ENCODE measurements at places on chromosomes 7 and 10.

DNA sequence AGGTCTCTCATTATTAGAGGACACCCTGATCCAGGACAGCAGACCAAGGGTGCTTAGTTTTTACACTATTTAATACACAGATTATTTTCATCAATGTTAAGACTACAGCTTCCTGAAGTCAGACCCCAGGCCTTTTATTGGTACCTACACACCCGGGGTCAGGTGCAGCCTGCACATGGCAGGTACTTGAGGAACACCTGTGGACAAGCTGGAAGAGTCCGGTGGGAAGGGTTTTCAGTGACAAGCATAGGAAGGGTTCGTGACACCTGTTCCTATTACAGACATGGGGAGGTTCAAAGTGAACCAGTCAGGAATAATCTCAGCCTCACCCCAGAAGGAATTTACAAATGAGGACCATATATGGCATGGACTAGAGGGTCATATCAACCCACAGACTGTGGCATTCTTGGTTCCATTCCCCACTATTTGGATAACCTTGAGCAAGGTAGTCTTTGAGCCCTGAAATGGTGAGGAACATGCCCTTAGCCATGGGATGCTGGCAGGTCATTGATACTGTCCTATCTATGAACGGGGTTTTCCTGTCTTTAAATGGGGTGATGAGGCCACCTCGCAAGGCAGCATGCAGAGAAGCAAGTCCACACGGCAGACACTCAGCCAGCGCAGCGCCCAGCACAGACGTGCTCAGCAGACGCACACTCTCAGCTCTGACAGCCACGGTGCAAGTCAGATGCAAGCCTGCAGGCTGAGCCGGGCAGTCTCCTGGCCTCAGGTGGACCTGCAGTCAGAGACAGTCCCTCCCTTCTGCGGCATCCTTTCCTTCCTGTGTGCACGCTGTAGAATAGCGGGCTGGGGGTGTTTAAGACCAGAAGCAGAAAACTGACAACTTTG, 624.9 kb downstream of the PTPRN2 start:
- no peak for DNase-seq

GRCh38 chr10:25014579-25014978, 1.4 kb downstream of the ENKUR start:
- no peak for DNase-seq

- DNase-seq: no peak
Observed at GRCh38 chr7:144027070-144027469, 21.7 kb upstream of the OR2A5 start.

DNA sequence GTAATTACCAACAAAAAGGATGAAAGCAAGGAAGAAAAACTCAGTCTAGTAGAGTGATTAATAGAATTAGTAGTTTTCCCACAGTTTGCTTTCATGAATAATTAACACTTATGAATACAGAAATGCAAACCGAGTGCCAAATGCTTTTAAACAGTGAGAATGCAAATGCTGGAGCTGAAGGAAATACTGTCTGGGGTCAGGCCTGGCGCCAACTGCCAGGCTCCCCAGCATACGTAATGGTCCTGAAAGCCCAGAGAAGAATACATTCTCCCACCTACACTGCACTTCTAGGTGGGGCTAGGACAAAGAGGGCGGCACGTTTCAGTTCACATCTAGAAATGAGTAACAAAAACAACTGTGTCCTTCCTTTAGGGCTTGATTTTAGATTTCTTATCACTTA, 30.0 kb downstream of the GLUD1 start:
- no peak for DNase-seq

- no peak for DNase-seq
Observed at GRCh38 chr10:29255104-29255503, 33.8 kb upstream of the LYZL1 start.

DNA sequence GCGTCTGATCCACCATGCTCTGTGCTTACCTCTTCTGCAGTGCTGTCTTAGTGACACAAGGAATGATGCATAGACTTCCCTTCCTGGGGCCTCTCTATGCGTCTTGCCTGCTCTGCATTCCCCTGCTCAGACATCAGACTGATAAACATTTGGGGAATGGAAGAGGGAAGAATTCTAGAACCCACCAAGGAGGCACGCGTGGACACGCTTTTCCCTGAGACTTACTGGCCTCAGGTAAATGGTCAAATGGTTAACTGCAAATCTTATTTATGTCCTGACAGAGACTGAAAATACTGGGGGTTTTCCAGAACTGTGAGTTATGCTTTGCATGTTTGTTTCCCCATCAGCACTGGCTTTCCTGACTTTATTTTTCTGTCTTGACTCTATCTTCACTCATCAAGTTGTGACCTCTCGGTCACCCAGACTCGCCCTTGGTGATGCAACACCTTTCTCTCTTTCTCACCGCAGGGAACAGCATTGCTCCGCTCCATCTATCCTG, 285.9 kb upstream of the FZD8 start:
- no peak for DNase-seq

GRCh38 chr7:95373323-95373722, 22.9 kb downstream of the PON3 start:
- no peak for DNase-seq

DNA sequence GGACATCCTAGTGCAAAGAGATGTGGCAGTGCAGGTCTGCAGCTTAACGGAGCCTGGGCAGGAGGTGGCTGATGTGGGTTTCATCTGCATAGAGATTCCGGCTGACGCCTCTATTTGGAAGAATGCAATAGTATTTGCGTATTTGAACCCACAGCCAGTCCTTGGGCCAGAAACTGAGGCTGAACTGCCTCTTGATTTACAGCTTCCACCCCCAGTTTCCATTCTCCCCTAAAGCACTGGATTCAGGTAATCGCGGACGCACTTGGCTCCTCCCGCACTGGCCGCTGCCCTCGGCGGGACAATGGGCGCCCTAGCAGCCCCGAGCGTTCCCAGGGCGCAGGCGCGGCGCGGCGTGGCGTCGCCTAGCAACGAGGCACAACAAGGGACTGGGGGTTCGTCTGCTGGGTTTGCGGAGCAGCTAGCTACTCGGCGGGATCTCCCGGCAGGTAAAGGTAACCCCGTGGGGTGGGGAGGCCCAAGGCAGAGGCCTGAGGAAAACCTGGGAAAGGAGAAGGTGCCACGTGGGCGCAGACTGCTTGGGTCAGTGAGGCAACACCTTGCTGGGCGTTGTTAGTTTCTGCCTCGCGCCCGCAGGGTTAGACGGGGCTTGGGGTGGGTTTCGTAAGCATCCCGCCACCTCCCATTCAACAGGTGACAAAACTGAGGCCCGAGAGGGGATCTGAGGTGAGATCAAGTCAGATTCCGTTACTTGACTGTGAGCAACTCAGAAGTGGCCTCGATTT, at the start of gene ARMC3:
Gene ARMC3 (plus strand): TSS at position 393 of the 743 bp plus-strand sequence. CDS start 3,944 bp downstream, outside the sequence.
- peak; percentile 78 for DNase-seq

GRCh38 chr10:48496105-48496830, 108.6 kb downstream of the ARHGAP22 start:
- DNase-seq: no peak

DNA sequence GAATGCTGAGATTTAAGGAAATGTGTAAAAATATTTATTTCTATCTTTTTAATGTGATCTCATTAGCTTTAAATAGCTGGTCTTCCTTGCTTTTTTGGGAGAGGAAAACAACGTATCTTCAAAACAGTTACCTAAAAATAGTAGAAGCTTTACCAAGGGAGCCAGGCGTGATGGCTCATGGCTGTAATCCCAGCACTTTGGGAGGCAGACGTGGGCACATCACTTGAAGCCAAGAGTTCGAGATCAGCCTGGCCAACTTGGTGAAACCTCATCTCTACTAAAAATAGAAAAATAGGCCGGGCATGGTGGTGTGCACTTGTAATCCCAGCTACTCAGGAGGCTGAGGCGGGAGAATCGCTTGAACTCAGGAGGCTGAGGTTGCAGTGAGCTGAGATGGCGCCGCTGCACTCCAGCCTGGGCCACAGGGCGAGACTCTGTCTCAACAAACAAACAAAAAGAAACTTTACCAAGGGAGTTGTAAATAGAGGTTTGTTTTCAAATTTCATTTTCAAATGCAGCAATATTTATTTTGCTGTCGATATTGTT, 48.4 kb upstream of the ITGB1 start:
- DNase-seq: no peak

DNA sequence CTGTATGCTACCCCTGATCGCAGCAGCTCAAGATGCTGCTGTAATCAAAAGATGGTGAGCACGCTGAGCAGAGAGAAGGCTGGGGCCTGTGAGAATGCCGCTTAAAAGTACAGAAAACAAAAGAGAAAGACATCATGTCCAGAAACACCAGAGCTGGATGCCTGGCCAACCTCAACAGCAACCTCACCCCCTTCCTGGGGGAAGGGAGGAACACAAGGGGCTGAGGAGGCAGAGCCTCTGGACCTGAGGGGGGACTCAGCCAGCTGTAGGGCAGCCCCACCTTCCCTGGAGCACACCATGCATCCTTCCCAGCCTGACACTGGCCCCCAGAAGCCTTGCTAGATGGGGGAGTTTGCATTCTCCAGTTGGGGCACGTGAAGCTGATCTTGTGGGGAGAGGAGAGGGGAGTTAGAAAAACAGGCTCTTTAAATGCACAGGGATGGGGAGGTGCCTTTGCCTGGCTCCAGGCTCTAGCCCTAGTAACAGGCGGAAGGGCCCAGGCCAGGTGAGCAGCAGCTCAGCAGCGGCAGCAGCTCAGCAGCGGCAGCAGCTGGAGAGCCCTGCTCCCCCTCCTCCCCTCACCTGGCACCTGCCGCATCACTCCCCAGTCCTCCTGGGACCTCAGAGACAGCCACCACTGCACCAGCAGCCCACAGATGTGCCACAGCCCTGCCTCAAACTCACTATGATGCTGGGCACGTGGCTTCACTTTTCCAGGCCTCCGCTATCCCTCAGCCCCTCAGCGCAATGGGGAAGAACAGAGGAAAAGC, 156.3 kb downstream of the NEURL1 start:
- DNase-seq: no peak

DNA sequence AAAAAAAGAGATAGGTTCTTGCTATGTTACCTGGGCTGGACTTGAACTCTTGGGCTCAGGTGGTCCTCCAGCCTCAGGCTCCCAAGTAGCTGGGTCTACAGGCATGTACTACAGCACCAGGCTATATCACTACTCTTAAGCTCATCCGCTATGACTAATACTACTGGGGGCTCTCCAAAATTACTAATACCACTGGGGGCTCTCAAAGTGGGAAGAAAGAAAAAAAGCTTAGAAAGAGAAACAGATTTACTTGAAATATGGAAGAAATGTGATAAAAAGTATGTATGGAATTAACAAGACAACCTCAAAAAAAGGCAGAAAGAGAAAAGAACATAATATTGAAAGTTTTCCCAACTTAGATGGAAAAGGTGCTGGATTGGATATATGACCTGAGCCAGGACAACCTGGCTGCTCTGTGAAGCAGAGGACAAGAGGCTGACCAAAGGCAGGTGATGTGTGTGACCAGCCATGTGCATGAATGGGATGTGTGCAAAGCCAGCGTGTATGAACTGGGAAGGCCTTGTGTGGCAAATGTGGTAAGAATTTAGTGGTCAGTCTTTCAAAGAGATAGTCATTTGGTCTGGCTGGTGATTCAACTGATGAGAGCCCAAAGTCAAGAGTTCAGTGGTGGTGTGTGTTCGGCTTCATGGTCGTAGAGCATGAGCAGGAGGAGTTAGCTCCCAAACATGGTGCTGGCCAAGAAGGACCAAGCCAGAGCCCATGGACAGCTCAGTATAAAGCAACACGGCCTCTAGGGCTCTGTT, 232.4 kb upstream of the KLF14 start:
- DNase-seq: no peak

DNA sequence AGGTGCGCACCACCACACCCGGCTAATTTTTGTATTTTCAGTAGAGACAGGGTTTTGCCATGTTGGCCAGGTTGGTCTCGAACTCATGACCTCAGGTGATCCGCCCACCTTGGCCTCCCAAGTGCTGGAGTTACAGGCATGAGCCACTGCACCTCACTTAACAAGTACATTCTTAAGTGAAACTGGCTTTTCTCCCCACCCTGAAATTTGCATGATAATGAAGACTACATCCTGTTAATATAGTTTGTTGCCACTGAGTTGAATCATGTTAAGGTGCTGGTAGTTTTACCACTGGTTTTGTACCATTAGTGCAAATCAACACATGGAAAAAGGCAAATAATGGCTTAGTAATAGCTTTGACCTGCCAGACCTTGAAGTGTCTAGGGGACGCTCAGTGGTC, 62.2 kb downstream of the MPLKIP start:
- DNase-seq: no peak

GRCh38 chr10:17425584-17426262, 28.7 kb downstream of the ST8SIA6 start:
- DNase-seq: no peak

DNA sequence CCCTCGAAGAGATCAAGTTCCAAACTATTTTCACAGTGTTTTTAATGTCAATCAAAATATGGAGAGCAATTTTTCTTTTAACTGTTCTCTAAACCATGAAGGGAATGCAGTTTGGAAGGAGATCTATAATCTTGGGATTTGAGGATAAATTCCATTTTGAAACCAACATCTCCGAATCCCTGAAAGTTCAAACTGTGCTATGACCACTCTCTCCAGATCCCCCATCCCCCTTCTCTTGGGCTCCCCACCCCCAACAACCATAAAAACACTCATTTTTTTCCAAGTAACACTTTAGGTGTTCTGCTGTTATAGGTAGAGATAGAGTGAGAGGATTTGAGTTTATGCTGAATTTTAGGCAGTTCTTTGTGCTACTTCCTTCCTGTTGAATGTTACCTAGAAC, 1.7 kb downstream of the CALD1 start:
- DNase-seq: no peak

GRCh38 chr7:133822001-133822641, 305.0 kb upstream of the LRGUK start:
- DNase-seq: no peak

- DNase-seq: no peak
Observed at GRCh38 chr10:82768040-82768439, 893.0 kb downstream of the NRG3 start.

DNA sequence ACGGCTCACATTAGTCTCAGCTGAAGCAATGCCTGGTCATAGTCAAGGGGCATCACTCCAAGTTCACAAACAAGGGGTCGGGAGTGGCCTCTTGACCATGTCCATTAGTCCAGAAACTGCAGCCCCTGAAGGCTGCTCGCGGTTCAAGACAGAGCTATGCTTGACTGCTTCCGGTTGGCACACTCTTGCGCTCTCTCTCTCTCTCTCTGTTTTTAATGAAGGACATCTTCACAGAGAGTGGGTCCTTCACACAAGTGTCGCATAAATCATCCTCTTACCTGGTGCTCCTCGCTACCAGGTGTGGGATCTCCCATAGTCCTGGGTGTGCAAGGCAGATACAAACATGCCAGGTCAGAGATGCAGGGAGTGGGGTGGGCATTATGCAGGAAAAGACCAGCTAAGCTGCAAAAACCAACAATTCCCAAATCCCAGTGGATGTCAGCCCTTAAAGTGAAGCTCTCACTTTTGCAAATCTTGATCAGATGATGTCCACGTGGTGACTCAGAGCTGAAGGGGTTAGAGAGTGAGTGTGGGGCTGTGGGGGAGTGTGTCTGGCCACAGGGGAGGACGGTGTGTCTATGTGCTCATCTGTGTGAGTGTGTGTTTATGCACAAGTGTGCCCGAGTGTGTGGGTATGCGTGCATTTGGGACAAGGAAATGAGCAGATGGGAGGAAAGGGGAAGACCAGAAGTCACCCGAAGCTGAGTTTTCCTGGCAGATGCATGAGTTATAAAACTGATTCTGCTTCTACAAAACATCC, 83.7 kb upstream of the PPP2R2D start:
- DNase-seq: no peak

Measured in nephron progenitor cell (in vitro differentiated cells).